Hippocampal formation (tissue), 2 donors: ENCODE measurements at places on chromosomes 2 and 18.

- DNase-seq = no peak
Measured at GRCh38 chr2:25957743-25958142, 24.6 kb downstream of the KIF3C start.

GRCh38 chr2:86297382-86298147 lies 39.9 kb downstream of the REEP1 start:
- DNase-seq = no peak

- no peak for DNase-seq
Measured at GRCh38 chr2:42926434-42927333, 134.3 kb upstream of the HAAO start.

- DNase-seq = peak; percentile 29
Measured at GRCh38 chr2:54176577-54176976, 61.2 kb downstream of the ACYP2 start.

- DNase-seq = no peak
Measured at GRCh38 chr2:10357193-10358169, 54.8 kb downstream of the HPCAL1 start.

- no peak for DNase-seq
Measured at GRCh38 chr2:85458601-85459563, 40.4 kb downstream of the SH2D6 start.

DNA sequence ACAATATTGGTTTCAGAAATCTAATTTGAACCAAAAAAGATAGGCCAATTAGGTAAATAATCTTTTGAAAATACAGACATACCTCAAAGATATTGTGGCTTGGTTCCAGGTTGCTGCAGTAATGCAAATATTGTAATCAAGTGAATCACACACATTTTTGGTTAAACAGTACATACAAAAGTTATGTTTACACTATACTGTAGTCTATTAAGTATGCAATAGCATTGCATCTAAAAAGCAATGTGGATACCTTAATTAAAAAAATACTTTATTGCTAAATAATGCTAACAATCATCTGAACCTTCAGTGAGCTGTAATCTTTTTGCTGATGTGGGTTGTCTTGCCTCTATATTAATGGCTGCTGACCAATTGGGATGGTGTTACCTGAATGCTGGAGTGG lies 67.3 kb downstream of the KYNU start:
- no peak for DNase-seq

DNA sequence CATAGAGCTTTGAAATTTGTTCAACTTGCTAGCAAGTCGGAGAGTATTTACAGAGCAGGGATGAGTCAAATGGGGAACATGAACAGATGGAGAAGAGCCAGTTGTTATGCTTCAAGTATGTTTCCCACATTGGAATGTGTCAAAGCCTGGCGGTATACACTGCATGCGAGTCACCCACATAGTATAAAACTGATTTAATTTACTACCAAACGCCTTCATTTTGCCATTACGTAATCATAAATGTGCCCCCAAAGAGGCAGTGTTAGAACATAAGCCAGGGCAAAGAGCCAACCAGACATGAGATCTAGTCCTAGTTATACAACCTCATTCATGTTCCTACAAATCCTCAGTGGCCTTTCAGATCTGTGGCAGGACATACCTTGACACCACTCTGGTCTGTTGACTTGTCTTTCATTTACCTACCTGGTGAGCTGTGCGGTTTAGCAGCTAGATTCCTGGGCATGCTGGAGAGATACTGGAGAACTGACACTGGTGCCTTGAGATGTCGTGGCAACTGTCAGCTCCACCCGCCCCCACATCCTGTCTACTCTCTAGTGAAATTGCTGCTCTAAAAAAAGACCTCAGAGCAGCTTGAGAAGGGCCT lies 21.7 kb upstream of the NRP2 start:
- no peak for DNase-seq

GRCh38 chr2:11683966-11684365 lies 14.0 kb upstream of the NTSR2 start:
- DNase-seq = no peak
